Stimulated activated CD8-positive, alpha-beta memory T cell treated with anti-CD3 and anti-CD28 coated beads, Interleukin-15, amount 100 ng/mL, for 4 hours (primary cell): ENCODE measurements at places on chromosomes 4 and X.

DNA sequence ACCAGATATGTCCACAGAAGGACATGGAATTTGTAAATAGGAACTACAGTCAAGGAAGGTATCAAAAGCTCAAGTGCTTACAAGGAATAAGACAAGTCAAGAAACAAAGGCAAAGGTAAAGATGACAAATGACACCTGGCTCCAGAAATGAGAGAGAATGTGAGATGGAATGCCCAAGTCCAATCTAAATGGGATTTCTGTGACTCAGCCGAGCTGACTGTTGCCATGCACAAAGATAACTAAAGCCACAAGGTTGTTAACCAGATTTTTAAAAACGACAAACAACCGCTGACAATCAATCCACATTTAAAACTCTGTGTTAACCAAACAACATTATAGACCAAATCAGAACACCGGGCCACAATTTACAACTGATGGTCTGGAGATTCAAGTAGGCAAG is 1.1 kb downstream of the NFXL1 start:
- DNase-seq, result no peak

DNA sequence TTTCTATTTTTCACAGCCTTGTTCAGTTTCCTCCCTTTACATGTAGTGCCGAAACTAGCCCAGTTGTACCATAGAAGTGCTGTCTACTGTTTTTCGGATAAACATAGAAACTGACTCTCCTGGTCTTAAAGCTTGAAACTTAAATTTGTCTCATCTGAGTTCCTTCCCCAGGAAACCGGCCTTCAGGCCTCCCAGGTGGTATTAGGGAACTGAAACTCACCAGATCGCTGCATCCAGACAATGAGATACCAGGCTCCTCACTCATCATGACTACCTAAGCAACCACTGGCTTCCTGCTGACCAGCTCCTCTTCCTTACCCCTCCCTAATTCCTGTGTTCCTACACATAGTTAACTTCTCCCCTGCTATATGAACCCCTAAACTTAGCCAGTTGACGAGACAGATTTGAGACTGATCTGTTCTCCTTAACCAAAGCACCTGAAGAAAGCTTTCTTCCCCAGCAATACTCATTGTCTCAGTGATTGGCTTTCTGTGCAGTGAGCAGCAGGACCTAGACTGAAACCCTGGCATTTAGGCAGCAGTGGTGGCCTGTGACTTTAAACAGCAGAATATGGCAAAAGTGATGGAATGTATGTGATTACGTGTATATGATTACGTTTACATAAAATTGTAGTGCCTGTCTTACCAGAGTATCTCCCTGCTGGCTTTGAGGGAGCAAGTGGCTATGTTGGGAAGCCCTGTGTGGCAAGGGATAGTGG is 959.1 kb upstream of the LCORL start:
- DNase-seq, result no peak

GRCh38 chr4:138599965-138600364 is 357.8 kb upstream of the SLC7A11 start:
- no peak for DNase-seq

GRCh38 chr4:68490826-68491457 is 43.7 kb downstream of the TMPRSS11E start:
- DNase-seq, result no peak

DNA sequence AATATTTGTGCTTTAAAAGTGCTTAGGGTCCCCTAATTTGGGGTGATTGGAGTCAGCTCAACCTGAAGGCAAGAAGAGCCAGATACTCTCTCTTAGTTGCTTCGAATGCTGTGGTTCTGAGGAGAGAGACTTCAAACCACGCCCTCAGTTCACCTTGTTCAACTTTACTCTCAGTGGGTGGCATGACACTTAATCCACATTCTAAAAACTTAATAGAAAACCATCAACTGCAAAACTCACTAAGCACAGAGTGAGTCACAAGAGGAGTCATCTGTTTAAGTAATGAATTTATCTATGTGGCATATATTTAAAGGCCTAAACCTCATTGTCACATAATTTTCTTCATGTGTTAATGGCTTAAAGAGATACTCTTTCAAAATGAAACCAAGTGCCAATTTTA is 99.5 kb upstream of the SLC4A4 start:
- DNase-seq, result no peak

- DNase-seq, result no peak
Measured at GRCh38 chrX:11756354-11757318, 1.4 kb upstream of the MSL3 start.

GRCh38 chrX:110723844-110724243 is 71.8 kb downstream of the CHRDL1 start:
- no peak for DNase-seq

- no peak for DNase-seq
Measured at GRCh38 chr4:77082886-77083608, 7.3 kb upstream of the CCNI start.

DNA sequence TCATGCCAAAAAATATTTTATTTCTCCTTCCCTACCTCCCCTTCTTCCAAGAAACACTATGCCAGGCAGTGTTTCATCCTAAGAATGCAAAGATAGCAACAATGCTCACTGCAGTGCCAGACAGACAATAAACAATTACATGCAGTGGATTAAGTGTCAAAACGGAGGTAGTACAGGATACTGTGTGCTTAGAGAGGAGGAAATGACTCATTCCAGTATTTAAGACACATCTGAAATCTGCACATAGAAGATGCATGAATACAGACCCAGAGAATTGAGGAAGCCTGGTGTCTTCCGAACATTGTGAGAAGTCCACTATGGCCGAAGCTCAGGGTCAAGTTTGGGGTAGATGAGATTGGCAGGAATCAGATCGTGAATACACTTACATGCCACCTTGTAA is 326.4 kb downstream of the PPP3CA start:
- no peak for DNase-seq

GRCh38 chr4:123555233-123555806 is 158.7 kb downstream of the SPRY1 start:
- no peak for DNase-seq

- DNase-seq, result no peak
Measured at GRCh38 chrX:54530357-54530900, 410 bp downstream of the GNL3L start.

- no peak for DNase-seq
Measured at GRCh38 chrX:20452487-20452886, 185.8 kb upstream of the RPS6KA3 start.

GRCh38 chr4:37723067-37723466 is 36.9 kb upstream of the RELL1 start:
- no peak for DNase-seq

DNA sequence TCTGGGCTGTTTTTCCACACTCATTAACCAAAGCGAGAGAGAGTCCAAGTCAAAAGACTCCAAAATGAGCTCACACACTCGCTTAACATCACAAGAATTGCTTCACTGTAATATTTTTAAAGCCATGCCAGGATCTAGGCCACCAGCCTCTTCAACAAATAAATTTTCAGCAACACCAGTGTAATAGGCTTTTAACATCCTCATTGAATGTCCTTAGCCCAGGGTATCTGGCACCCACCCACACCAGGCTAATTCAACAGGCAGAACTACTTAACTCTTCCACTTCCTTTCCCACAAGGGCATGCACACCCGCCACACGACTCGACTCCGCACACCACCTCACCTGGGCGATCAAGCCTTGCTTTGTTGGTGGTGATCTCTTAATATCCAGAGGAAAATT is 34.2 kb downstream of the FAT1 start:
- no peak for DNase-seq

DNA sequence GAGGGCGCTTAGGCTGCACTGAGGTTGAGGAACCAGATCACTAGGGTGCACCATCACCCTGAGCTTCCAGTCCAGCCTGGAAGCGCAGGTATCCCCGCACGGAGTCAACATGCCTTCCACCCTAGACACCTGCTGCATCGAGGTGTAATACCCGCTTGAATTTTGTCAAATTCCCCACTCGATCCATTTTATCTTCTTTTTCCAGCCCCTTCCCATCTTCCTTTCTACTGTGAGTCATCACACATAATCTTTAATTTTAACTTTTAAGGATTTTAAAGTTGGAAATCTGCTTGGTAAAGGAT is 821 bp downstream of the PLK4 start:
- no peak for DNase-seq
